Stimulated activated CD4-positive, alpha-beta T cell treated with anti-CD3 and anti-CD28 coated beads, Interleukin-4, amount 100 ng/mL, for 48 hours (primary cell): ENCODE measurements at places on chromosomes 1 and 21.
A peak's percentile ranks its signal among the peaks of the same experiment; 100 is the strongest.

DNA sequence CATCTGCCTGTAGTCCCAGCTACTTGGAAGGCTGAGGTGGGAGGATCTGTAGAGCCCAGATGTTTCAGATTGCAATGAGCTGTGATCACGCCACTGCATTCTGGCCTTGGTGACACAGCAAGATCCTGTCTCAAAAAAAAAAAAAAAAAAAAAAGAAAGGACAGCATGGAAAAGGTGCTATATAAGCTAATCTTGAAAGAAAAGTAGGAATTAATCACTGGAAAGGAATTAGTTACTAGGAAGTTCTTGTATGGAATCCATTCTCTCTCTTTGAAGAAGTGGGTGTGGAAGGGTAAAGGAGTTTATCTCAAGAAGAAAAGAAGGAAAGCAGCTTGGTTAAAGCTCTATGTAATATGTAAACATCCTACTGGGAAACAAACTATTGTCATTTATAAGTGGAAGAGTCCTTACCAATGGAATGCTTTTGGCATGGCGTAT, 339.2 kb downstream of the DPYD start:
- DNase-seq: no peak

- DNase-seq: no peak
Observed at GRCh38 chr1:110161849-110162248, 11.6 kb downstream of the SLC6A17 start.

GRCh38 chr1:119968068-119968492, 71.8 kb upstream of the ADAM30 start:
- DNase-seq: peak; percentile 68

DNA sequence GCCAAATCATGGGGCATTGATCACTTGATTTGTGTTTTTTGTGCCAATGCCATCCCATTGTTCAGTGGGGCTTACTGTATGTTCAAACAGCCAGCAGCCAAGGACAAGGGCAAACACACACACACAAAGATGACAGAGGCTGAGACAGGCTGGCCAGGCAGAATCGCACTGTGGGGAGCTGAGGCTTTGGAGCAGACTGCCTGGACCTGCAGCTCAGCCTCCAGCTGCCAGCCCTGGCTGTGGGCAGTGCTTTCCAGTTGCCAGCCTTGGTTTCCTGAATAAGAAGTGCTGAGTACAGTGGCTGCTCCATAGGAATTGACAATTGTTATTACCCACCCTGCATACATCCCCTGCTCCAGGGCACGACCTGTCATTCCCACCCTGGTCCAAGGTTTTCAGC, 16.9 kb upstream of the PCP4 start:
- DNase-seq: no peak

DNA sequence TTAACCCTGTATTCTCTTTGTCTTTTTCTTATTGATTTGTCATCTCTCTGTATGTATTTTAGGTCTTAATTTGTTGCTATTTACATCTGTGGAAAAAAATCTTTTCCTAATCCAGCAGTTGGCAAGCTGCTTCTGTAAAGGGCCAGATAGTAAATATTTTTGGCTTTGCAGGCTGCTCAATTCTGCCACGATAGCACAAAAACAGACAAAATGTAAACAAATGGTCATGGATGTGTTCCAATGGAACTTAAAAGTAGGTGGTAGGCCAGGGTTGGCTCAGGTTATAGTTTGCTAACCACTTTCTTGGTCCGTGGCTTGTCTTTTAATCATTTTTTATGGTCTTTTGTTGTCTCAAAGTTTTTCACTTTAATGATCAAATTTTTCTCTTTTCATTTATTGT, 371.8 kb downstream of the HHAT start:
- DNase-seq: no peak

DNA sequence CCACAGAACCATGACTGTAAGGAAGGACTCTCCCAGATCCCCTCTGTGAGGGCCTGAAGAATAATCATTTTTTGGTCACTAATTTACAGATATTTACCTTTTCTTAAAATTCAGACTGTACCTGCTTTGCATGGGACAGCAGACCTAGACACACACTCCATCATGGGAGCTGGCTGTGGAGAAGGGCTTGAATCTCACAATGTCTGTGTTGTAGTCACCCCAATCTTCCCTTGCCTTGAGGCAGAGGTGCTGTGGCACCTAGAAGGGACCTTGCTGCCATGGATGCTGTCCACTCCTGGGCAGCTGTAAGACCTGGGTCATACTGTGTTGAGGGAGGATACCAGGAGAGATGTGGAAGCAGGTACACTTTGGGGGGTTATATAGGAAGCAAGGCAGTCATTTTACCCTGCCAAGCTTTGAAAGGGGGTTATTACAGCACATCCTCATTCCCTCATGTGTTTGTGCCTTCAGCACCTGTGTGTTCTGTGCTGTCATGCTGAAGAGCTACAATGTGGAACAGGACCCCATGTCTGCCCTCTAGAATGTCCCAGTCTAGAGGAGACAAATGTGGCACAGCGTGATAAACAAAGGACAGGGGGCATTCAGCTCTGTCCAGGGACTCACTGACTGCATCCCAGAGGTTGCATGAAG, 27.1 kb downstream of the TRAF5 start:
- DNase-seq: no peak

DNA sequence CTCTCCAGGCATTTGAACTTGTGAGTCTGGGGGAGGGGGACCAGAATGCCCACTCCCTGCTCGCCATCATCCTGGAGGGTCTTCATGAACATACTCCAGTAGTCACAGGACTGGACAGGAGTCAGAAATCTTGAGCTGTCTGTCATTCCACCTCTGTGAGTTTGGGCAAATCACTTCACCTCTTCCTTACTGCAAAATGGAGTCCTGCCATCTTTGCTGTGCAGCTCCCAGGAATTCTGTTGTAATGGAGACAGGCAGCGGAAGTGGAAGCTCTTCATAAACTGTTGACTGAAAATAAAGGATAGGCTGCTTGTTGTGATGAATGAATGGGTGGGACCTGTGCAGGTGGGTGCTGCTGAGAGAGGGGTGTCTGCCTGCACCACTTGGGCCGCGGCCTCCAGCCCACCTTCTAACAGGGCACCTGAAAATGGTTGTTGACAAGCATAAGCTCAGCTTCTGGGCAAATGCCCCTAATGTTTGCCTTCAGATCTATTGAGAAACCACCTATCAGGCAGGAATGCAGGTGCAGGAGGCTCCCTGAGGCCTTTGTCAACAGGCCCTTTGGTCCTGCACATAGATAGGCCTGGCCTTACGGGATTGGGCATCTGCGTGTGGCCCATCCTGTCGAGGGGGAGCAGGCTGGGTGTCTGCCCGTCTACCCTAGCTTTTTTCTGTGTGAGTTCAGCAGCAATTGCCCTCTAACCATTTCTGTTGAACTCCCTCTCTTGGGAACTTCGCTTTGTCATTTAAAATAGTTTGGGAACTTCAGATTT, 321.0 kb downstream of the RPS6KC1 start:
- no peak for DNase-seq

- no peak for DNase-seq
Observed at GRCh38 chr1:56535362-56535761, 44.0 kb downstream of the PLPP3 start.
